ENCODE measurements at places on chromosomes 1 and 21. TPM values are rescaled to one million over a fixed set of nuclear protein-coding genes. Genes with fewer than 3 reads are reported as not detected.

GRCh38 chr1:42173961-42174735 lies 9.6 kb upstream of the GUCA2A start:
- DNase-seq: no peak

GRCh38 chr1:230283678-230284077 lies 142.5 kb downstream of the PGBD5 start:
- DNase-seq: no peak

GRCh38 chr1:12543740-12544154 lies 74.3 kb downstream of the DHRS3 start:
- DNase-seq: no peak

Gene FNDC10
- 1.9 TPM for total RNA-seq

Gene KRTAP7-1
- not detected for total RNA-seq

DNA sequence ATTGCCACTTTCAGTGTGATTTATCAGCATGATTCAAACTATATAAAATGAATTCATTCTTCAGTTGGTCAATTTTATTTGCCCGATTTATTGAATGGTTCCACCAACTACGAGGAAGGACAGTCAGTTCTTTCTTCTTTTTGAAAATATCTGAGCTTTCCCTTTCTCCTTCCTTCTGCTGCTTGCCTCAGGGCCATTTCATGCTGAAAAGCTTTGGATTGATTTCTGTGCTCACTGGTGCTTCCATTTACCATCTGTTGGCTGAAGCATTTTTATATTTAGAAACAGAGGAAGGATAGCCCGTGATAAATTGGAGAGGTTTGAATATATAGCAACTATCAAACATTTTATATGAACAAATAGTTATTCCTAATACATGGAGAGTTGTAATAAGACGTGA lies 68.9 kb upstream of the ADAMTS5 start:
- no peak for DNase-seq

DNA sequence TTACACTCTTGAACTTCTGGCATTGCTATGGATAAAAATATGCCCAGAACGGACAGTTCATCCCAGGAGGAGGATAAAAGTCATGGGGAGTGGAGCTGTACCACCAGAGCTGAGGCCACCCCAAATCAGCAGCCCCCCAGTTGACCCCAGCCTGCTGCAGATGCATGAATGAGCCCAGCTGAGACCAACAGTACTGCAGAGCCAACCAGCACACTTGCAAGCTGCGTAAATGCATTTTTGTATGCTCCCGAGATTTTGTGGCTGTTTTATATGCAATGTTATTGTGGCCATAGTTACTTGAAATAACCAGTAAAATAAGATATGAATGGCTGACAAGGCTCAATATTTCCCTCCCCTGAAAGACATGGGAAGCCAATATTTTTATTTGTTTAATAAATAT lies 264.6 kb downstream of the DUSP10 start:
- DNase-seq: no peak

Measured in heart right ventricle (tissue), 16 donors.